ENCODE measurements at places on chromosomes 2 and 18.

DNA sequence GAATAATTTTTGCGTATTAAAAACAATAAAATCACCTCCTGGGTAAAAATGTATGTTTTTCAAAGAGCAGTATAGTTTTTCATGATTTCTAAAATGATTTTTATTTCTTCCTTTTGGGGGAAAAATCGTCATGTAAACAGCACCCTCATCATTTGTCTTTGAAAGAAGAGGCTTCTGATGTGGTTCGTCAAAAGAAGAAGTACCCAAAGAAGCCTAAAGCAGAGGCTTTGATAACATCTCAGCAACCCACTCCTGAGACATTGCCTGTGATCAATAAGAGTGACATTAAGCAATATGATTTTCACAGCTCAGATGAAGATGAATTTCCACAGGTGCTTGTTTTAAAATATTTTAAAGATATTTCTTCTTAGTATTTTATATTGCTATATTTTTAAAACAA is 110.2 kb upstream of the KIF5C start:
- no peak for DNase-seq

GRCh38 chr18:21255211-21255610 is 13.2 kb downstream of the GREB1L start:
- no peak for DNase-seq

GRCh38 chr2:43125090-43125998 is 101.1 kb downstream of the ZFP36L2 start:
- no peak for DNase-seq

DNA sequence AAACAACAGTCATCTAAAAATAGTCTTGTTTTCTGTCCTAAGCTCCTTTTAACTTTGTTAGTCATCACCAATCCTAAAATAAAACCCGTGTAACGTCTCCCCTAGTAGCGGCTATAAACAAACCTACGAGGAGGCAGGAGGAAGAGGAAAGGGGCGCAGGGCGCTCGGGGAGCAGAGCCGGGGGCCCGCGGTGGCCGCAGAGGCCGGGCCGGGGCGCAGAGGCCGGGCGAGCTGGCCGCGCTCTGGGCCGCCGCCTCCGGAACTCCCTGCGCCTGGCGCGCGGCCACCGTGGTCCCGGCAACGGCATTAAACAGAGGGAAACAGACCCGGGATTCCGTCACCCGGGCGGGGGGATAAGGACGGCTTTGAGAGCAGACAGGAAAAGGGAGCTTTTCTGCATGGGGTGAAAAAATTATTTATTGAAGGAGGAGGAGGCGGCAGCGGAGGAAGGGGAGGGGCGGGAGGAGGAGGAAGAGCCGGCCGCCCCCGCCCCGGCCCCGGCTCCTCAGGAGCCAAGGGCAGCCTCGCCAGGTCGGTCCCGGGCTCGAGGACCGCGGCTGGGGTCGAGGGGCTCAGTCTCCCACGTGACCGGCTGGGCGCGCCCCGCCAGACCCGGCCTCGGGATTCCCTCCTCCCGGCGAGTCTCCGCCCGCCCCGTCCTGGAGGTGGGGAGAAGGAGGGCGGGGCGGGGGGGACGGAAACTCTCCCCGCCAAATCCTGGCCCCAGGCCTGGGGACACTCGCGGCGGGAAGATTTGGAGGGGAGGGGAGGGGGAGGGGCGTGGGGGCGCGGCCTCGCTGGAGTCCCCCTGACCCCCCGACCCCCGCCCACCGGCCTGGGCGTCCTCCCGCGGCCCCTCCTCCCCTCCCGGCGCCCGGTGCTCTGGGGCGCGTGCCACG is 1.8 kb upstream of the NFATC1 start:
- DNase-seq, result peak; percentile 87

DNA sequence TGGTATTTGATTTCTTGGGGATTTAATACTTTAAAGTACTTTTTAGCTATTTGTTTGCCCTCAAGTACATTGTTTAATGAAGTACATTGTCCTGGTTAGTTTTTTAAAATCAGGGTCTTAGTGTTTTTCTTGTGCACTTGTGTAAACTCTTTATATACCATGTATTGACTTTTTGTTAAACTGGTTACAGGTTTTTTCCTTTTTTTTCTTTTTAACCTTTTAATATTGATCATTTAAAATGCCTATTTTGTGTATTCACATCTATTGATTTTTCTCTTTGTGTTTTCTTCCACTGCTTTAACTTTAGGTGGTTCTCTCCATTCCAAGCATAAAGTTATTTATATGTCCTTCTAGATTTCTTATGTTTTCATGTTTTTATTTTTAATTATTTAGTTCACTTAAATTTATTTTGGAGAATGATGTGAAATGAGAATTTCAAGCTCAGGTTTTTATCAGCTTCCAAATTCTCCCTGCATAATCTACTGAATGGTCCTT is 84.5 kb upstream of the MYCN start:
- DNase-seq, result no peak

GRCh38 chr18:63205791-63206252 is 113.7 kb downstream of the BCL2 start:
- no peak for DNase-seq

GRCh38 chr18:24089076-24089475 is 49.8 kb upstream of the CABYR start:
- no peak for DNase-seq

- peak; percentile 41 for DNase-seq
These were observed 844.9 kb upstream of the CRIM1 start for GRCh38 chr2:35510636-35511035.

DNA sequence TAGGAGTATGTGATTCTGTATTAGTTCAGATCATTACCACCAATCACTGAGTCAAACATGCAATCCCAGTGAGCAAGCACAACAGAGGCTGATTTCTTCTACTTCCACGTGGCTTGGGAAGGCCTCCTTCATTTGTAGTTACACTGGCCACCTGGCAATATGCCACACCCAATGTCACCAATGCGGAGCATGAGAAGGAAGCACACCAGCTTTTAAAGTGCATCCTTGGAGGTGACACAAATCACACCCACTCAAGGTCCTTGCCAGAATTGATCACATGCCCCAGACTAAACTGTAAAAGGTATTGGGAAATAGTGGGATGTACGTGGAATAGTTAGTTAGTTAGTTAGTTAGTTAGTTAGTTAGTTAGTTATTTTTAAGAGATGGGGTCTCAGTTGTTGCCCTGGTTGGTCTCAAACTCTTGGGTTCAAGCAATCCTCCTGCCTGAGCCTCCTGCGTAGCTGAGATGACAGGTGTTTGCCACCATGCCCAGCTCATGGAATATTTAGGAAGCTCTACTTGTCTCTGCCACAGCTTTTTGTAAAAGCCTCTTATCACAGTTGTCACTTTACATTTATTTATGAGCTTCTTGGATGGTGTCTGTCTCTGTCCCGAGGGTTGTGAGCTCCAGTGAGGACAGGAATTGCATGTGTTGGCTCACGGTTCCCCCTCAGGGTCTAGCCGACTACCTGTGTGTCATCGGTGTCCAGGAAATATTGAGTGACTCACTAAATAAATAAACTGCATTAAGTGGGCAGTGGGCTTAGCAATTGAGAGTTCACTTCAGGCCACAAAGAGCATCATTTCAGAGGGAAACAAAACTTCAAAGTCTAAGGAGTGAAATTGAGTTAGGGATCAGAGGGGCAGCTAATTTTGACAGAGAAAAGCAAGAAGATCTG is 28.1 kb upstream of the CAB39 start:
- no peak for DNase-seq

- DNase-seq, result no peak
These were observed 41.2 kb downstream of the MBP start for GRCh38 chr18:77091366-77091765.

GRCh38 chr2:69395866-69396265 is 8.8 kb upstream of the GFPT1 start:
- no peak for DNase-seq

DNA sequence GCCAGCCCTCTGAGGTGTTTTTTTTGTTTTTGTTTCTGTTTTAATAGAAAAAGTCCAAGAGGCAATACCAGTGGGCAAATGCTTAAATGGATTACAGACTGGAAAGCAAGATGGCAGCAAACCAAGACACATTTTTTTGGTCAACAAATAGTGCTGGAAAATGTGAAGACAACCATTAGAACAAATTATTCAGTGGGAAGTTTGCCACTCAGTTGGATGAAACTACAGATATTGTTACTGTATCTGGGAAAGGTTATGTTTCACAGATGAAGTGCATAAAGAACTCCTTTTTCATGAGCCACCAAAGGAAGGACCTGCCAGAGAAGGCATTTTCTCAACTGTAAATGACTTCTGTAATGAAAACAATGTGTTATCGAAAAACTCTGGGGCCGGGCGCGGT is 93.0 kb upstream of the ODC1 start:
- no peak for DNase-seq

DNA sequence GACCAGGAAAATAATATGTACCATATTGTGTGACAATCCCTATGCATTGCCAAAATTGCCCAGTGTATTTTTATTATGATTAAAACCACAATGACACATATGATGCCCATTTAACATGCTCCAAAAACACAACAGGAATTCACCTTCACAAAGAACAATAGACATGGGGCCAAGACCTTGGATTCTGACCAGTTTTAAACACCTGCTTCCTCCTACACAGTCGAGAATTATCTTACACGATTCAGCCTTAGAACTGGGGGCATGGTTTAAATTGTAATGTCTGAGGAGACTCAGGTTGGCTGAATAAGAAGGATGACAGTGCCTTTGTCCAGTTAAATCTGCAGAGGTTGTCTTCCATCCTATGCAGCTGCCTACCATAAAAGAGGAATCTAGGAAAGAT is 212.7 kb downstream of the PLCL1 start:
- no peak for DNase-seq

DNA sequence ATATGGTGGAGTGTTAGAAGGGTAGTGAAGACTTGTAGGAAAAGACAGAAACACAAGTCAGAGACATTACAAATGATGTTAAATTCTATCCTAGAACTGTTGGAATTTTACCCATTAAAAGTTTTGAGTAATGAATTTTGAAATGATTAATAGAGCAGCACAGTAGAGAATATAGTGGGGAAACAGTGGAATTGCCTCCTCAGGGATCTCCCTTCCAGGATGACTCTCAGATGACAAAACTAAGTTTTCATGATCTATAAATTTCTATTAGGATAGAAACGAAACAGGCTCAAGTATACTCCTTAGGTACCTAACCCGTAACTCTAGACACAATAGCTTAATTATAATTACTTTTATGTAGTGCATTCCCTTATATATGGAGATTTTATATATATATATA is 86.7 kb downstream of the DPP4 start:
- DNase-seq, result no peak

DNA sequence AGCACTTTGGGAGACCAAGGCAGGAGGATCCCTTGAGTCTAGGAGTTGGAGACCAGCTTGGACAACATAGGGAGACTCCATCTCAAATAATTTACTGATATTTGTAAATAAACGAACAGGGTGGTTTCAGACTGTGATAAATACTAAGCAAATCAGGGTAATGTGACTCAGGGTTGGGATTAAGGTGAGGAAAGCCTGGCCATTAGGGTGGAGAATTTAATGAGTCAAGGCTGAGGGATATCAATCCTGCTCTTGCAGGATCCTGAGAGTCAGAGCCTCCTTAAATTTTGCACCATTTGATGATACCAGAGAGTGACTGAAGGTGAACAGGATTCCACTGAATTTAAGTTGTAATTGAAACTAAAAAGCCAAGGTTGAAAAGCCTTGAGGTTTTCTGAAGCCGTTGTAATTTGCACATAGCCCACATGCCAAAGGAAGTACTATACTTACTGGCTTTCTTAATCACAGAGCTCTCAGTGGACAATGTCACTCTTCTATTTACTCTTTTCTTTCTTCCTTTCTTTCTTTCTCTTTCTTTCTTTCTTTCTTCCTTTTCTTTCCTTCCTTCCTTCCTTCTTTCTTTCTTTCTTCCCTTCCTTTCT is 28.6 kb upstream of the AP1S3 start:
- DNase-seq, result no peak

GRCh38 chr2:207166349-207167098 is 776 bp upstream of the KLF7 start:
- DNase-seq, result no peak

DNA sequence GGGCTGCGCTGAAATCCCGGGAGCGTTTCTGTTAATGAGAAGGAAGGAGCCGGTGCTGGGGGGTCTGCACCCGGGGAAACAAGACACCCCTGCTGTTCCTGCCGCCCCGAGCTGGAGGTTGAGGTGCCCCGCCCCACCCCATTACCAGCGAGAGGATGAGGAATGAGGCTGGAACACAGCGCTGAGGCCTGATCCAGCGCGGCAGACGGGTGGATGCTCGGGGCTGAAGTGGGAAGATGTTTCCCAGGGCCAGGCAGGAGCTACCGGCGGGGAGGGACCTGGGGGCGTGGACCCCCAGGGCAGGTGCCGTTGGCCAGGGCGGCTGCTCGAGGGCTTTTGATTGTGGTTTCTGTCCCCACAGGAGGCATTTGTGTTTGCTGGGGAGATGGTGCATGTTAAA is 134.3 kb upstream of the CTDP1 start:
- no peak for DNase-seq

GRCh38 chr2:101706819-101707177 is 9.3 kb downstream of the MAP4K4 start:
- no peak for DNase-seq

- DNase-seq, result no peak
These were observed 8.2 kb downstream of the CDH2 start for GRCh38 chr18:28168725-28169124.

- no peak for DNase-seq
These were observed 214.8 kb upstream of the RAB6C start for GRCh38 chr2:129764376-129765325.

- DNase-seq, result no peak
These were observed 44.3 kb upstream of the TNFRSF11A start for GRCh38 chr18:62280786-62281185.

DNA sequence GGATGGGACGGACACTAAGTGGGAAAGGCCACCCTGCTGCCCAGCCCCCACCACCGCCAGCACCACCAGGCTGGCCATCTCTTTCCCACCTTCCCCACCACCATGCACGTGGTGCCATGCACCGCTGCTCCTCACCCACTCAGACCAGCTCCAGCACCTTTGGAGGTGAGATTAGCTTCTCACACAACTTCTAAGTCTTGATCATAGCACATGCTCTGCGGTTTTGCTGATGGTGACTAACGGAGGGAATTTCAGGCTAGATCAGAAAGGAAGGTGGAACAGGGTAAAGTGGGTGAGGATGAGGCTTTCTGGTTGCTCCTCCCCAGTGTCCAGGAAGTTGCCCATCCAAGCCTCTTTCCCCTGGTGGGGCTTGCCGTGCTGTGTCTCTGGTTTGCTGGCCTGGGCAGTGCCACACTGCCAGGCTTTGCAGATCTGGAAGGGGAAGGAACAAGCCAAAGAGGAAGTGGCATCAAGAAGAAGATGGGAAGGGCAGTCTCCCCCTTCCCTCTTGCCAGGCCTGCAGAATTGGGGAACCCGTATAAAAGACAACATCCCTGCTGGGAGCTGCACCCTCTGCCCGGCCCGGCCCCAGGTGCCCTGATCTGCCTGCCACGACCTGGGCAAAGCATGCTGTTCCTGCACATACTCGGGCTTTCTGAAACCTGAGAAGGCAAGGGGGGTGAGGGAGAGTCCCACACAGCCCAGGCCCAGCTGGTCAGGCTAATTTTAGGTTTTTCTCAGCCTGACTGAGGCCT is 44.3 kb upstream of the CAB39 start:
- no peak for DNase-seq

DNA sequence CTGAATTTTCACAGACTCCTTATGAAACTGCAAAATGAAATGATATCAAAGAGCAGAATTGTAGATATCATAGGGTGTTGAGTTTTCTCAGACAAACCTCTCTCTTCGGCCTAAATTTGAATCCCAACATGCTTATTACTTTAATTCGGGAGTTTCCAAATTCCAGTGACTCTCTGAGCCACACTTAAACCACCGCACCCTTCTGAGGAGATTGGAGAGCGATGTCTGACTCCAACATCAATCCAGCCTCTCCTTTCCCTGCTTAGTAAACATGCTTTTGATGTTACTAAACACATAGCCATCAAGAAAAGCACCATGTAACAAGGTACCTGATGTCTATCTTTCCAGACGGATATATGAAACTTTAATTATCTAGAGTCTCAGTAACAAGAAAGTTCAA is 103.1 kb upstream of the ARHGAP28 start:
- no peak for DNase-seq

Measured in pulmonary artery endothelial cell (primary cell).